B cell (primary cell): ENCODE measurements at places on chromosomes 4 and X. TPM values are rescaled to one million over a fixed set of nuclear protein-coding genes. Genes with fewer than 3 reads are reported as not detected.

DNA sequence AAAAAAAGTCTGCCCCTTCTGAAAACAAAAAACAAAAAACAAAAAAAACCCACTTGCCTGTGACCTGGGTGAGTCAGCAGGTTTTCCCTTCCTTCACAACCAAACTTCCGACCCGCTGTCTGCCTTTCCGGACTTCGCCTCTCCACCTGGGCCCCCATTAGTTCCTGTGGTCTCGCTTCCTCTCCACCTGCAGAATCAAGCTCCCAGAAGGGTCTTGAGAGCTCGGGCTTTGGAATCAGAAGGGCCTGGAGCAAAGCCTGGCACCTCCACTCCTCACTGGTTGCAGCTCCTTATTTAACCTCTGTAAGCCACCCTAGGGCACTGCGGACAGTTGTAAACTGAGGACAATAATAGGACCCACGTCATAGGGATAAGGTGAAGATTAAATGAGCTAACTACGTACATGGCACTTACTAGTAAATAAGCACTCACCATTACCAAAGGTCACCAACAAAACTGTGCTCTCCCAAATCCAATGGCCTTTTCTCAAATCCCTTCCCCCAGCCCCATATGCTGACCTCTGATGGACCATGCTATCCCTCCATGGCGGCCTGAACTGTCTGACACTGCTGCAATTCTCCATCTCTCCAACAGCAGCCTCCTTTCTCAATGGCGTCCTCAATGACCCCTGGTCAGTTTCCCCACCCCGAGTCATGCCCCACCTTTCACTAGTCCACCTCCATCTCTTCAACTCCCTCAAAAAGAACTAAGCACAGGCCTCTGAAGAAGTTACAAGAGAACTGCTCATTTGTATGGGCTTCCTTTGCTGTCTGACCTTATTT, 64.2 kb downstream of the IRF2 start:
- peak; percentile 48 for DNase-seq

GRCh38 chr4:1933700-1934099, 62.5 kb downstream of the NSD2 start:
- DNase-seq: no peak

DNA sequence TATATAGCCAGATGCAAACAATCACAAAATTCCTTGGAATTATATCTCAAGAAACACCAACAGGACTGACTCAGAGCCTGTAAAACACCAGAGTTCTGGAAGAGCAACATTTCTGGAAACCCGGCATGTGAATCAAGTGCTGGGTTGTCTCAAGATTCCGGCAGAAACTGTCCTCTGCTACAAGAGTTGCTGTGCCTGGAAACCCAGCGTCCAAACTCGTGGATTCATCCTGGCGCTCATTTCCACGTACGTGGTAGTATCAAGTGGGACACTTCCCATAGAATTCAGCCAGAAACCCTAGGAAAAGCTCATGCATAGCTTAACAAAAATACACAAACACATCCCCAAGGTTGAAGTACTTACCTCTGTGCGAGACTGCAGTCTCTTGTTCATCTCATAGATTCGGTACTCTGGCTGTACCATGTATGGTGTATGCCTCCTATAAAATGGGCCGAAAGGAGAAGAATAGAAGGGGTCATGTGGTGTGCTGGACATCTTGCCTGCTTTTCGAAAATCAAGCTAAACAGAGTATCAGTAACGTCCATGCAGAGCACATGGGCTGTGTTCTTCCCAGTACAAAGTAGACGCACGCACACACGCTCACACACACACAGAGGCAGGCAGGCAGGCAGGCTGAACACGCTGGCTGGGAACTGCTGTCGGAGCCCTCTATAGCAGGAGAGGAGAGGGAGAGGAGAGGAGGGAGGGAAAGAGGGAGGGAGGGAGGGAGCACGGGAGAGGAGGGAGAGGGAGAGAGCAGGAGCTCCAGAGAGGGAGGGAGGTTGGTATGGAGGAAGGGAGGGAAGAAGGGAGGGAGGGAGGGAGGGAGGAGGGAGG, at the start of gene LDB2:
LDB2 (minus strand) TSS at position 655 of the 837 bp plus-strand sequence.
- DNase-seq: no peak

DNA sequence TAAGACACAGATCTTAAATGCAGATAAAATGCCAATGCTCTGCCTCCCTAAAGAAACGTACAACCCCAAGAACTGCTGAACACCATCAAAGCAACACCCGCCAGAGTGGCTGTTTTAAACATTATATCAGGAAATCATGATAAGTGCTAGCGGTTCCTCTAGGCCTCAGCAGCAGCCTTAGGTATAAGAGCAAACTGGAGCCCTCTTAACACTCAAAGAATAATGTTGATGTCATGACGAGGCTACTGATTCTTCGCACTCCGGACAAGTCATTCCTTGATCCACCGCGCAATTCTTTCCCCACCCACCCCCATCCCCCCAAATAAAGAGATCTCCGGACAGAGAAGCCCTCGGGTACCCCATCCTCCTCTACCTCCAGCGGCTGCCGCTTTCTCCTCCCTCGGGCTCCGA, 507 bp downstream of the LIN54 start:
- no peak for DNase-seq

- DNase-seq: no peak
Measured at GRCh38 chr4:122855353-122855890, 28.8 kb downstream of the FGF2 start.

DNA sequence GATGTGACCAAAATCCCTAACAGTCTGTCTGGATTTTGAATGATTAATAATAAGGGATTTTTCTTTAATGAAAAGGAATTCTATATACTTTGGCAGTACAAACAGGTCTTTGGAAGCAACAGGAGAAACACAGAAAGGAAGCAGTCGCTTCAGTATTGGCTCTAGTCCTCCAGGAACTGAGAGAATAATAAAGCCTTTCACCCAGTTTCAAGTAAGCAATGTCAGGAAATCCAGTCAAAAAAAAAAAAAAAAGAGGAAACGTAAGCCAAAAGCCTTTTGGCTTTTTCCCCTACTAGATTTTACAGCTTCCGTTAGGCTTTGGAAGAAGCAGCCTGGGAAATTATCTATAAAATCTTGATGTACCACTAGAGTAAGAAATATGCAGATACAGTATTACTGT, 61.7 kb upstream of the HDAC8 start:
- DNase-seq: no peak

DNA sequence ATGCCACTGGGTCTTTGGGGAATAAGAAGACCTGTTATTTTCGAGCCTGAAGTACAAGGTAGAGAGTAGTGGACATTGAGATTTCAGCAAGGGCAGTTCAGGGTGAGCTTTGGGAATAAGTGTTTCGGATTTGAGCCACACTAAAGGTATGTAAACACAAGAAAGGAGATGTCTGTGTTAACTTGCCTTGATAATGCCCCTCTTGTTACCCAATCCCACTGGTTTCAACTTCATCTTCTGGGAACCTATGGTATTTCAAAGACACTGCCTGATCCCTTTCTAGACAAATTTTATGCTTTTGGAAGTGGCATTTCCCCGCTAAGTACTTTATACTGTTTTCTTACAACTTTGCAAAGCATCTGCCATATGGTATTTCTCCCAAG, 79.4 kb downstream of the SLC9A6 start:
- no peak for DNase-seq

DNA sequence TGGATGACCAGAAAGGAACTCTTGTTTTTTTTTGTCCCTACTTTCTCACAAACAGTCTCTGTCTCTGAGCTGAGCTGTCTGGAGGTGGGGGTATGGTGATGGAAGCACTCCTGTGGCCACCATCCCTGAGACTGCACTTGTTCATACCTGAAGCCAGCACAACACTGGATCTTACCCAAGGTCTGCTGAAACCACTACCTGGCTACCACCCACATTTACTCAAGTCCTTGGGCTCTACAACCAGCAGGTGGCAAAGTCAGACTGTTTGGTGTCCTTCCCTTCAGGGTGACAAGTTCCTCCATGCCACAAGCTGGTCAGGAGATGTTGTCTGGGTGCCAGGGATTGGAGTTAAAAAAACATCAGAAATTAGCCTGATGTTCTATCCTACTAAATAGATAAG, 89.7 kb downstream of the NEXMIF start:
- no peak for DNase-seq

DNA sequence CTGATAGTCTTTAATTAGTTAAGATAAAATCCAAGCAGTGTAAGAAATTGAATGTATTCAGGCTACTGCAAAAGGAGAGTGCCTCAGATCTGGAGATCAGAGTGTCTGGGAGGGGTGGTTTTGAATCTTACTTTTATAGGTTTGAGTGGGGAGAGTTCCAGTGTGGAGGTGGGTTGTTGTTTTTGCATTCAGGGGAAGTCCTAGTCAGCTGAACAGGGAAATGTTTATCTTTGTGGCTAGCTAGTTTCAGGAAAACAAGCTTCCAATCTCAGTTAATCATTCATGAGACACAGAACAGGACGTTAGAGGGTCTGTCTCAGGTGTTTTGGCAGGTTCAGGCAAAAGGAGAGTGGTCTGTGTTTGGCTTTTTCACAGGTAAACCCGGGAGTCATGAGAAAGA, 26.0 kb downstream of the ZNF81 start:
- DNase-seq: no peak

- DNase-seq: no peak
Measured at GRCh38 chr4:68359508-68359907, 9.6 kb upstream of the YTHDC1 start.

DNA sequence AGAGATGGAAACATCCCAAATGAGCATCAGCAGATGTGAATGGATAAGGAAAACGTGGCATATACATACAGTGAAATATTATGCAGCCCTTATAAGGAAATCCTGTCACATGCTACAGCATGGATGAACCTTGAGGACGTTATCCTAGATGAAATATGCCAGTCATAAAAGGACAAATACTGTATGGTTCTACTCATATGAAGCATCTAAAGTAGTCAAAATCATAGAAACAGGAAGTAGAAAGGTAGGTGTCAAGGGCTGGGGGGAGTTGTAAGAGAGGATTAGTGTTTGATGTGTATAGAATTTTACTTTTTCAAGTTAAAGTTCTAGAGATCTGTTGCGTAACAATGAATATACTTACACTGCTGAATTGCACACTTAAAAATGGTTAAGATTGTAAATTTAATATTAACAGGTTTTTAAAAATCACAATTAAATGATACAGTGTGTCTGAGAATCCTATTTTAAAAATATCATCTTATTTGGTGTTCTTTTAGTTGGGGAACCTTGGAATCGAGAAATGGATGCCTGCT, 58.5 kb downstream of the KDM6A start:
- DNase-seq: no peak

DNA sequence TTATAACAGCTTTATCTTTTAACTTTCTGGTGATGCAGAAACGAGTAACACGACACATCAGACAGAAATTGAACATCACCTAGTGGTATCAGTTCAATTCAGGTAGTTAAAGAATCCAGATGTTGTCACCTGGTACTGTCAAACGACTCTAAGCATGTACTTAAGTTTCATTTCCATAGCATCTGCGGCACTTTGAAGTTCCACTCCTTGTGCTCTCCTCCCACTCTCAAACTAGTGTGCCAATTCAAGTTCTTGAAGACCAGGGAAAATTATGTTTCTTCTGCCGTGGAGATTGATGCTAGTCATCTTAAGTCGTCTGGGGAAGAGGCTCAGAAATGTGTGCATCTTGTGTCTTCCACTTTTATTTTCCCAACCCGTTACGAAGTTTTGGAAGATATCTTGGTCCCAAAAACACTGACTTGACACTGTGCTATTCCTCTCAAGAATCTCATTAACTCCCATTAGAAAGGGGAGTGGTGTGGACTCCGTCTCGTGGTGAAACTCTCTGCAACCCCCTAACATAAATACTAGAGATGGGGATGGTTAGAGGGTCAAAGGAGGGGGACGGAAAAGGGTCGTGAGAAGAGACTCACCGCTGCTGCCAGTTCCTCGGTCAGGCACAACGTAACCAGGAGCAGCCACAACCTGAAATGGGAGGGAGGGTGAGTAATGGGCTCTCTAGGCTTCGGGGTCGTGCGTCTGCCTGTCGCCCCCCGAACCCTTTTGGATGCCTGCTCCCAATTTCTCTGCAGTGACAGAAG, 693 bp downstream of the COL4A6 start:
- DNase-seq: no peak

REELD1 gene
- 2.6 and 6.0 TPM in 2 replicates for total RNA-seq

CXXC4 gene
- total RNA-seq: not detected in 2 replicates

F11 gene
- total RNA-seq: not detected in 2 replicates

EDA2R gene
- total RNA-seq: 0.15 and 0.25 TPM in 2 replicates
